ENCODE measurements at places on chromosomes 12 and 14. TPM values are rescaled to one million over a fixed set of nuclear protein-coding genes. Genes with fewer than 3 reads are reported as not detected.

DNA sequence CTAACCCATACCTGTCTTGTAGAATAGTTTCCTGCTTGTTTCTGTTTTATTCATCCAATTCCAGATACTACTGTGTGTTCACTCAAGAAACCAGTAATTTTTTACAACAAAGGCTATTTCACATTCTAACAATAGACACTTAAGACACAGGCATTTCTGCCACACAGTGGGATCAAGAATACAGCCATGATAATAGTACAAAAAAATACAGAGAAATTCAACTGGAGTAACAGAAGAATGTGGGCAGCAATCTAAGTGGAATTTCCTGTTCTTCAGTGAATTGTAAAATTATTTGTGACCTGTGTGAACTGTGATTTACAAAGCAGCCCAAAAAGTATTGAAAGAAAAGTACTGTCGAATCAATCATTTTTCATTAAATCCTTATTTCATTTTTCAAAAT is 282.9 kb downstream of the CCER1 start:
- DNase-seq: no peak

Gene DNAI7
- polyA plus RNA-seq: 22.6 TPM

DNA sequence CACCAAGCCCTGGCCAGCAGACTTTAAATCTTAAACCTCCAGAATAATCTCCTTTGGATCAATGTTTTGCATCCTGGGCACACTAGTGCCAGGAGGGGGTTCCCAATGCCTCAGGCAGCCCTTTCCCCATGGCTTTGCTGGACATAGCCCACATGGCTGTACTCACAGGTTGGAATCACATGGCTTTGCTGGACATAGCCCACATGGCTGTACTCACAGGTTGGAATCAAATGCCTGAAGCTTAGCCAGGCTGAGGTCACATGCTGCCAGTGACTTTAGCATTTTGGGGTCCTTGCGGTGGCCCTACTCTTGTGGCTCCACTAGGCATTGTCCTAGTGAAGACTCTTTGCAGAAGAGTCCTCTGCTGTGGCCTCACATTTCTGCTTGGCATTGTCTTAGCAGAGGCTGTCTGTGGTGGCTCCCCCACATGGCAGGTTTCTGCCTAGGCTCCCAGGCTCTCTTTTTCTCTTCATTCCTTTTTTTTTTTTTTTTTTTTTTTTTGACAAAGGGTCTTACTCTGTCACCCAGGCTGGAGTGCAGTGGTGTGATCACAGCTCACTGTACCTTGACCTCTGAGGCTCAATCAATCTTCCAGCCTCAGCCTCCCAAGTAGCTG is 13.0 kb downstream of the FLVCR2 start:
- DNase-seq: no peak

Gene ANO4
- polyA plus RNA-seq: 2.4 TPM

DNA sequence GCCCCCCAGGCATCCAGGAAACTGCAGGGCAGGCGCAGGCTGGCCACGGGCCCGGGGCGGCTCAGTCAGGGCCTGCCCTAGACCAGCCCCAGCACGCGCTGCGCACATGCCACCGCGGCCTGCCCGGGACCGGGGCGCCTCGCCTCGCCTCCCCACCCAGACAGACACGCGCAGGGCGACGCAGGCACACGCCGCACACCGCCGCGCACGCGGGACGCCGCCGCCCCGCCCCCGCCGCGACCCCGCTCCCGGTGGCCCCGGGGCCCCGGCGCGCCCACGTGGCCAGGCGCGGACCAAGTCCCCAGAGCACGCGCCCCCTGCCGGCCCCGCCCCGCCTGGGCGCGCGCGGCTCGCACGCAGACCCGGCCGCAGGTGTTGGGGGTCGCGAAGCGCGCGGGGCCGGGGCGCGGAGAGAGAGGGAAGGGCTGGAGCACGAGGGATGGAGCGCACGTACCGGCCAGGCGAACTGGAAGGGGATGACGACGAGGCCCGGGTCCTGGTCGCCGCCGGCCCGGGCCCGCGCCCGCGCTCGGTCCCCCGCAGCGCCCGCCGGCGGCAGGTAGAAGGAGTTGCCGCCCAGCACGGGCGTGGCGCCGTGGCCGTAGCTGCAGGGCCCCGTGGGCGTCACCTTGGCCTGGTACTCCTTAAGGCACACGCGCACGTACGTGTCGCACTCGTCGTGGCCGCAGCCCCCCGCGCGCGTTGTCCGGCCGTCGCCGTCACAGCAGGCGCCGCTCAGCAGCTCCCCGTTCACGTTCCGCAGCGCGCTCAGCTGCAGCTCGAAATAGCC is 1.1 kb downstream of the JAG2 start:
- no peak for DNase-seq

DNA sequence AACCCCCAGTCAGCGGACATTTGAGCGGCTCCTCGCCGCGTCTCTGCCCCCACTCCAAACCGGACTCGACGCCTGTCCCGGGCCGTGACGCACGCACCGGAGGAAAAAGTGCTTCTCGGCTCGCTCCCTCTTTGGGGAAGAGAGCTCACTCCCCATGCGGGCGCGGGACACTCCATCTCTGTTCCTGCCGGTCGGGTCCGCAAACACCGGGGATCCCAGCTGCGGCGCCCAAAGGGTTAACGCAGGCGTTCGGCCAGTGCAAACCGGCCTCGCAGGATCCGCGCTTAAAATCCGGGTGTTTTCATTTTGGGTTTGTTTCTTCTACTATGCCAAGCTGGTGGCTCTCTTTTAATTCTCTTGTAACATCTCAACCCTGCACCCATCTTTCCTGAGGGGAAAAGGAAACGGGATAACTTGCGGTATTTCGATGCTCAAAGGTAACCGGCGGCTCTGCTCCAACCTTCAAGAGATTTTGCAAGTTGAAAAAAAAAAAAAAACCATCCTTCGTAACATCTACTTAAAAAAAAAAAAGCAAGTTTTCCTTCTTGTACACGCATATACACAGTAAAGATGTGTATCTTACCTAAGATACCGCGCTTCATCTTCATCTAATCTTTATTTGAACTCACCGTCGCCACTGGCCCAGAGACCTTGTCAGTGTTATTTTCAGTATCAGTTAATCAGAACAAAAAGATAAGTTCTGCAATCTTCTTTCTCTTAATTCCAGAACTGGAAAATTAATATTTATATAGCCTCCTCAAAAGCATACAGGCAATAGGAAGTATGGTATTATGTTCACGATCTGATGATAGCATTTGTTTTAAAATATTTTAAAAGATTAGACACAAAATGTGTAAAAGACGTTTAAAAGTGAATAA is 1.6 kb upstream of the ATP2B1 start:
- DNase-seq: peak; percentile 63

Gene GLIPR1L1
- 95.5 TPM for polyA plus RNA-seq

Data from testis (tissue), 5 donors.